SJCRH30 (cell line): ENCODE measurements at places on chromosomes 11 and 22. TPM values are rescaled to one million over a fixed set of nuclear protein-coding genes. Genes with fewer than 3 reads are reported as not detected.

Gene MYOD1
- total RNA-seq: 675 and 679 TPM in 2 replicates

Gene CREB3L1
- total RNA-seq: 0.30 and 0.34 TPM in 2 replicates

Gene APOBEC3B
- total RNA-seq: 15.8 and 16.6 TPM in 2 replicates

DNA sequence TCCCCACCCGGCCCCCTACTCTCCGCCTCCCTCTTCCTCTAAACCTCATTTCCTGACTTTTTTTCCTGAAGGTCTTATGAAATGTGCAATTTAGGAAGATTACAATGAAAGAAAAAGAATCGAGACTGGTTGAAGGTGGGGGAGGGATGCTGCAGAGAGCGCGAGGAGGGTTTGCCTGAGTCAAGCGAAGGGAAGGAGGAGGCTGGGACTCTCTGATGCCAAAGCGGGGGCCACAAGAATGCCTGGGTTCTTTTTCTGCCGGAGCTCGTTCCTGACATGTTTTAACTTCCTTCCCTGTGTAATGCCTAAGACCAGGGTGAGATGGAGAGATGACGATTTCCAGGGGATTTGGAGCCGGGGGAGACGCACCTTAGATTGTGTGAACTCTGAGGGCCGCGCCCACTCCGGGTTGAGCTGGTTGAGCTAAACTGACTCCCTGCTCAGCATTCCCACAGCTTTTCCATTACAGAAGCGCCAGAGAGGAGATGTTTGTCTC is 270.5 kb upstream of the SORL1-AS1 start:
- H3K4me1 ChIP-seq: no peaks in the 10 kb centered on the region
- peak; percentile 20 for DNase-seq
- H3K4me3 ChIP-seq: peak overlapping the region; percentile 56
- H3K36me3 ChIP-seq: no peaks in the 10 kb centered on the region

DNA sequence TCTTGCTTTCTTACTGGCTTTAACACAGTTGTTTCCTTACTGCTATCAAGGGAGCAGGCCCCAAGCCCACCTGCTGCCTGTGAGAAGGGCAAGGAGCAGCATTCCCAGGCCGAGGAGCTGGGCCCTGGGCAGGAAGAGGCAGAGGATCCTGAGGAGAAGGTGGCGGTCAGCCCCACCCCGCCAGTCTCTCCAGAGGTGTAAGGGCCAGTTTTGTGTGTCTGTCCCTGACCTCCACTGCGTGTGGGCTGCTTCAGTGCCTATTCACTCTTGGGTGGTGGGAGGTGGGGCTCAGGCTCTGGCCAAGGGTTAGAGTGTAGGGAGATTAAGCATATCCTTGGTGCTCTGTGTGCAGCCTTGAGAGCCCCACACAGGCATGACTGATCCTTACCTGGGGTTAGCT is 55.1 kb downstream of the CEP164 start:
- DNase-seq: no peak
- H3K4me3 ChIP-seq: no peak overlapping the region
- no peaks in the 10 kb centered on the region; the same call in 1 of the 2 replicates for H3K36me3 ChIP-seq
- no peaks in the 10 kb centered on the region for H3K4me1 ChIP-seq
- no peak overlapping the region for H3K27ac ChIP-seq
- H3K27me3 ChIP-seq: no peaks in the 10 kb centered on the region

- DNase-seq: no peak
- H3K4me1 ChIP-seq: no peaks in the 10 kb centered on the region
- no peak overlapping the region for H3K4me3 ChIP-seq
- H3K27ac ChIP-seq: no peak overlapping the region
Measured at GRCh38 chr11:69965821-69966582, 112.1 kb upstream of the ANO1 start.
